Cardiac muscle cell (in vitro differentiated cells and primary cell): ENCODE measurements at places on chromosomes 13 and 19. TPM values are rescaled to one million over a fixed set of nuclear protein-coding genes. Genes with fewer than 3 reads are reported as not detected.
A peak's percentile ranks its signal among the peaks of the same experiment; 100 is the strongest.

GRCh38 chr19:13102666-13103580 is at the start of gene LYL1:
TSS of gene LYL1 (minus strand) at chr19:13102858. CDS start at chr19:13101171, 1,687 bp downstream.
- peak; percentile 84 for DNase-seq

- peak; percentile 90 for DNase-seq
Measured at GRCh38 chr19:37997911-37998344, 90.9 kb downstream of the SIPA1L3 start.

The ANGPTL8 gene
- 1.5 TPM in 1 of 2 replicates, not detected in the other for total RNA-seq

GRCh38 chr19:5298471-5298901 is 42.1 kb downstream of the PTPRS start:
- DNase-seq = no peak

- DNase-seq = peak; percentile 22
Measured at GRCh38 chr19:7870571-7871436, 3.4 kb downstream of the PRR36 start.

The IL12RB1 gene
- not detected in 2 replicates for total RNA-seq

The DAND5 gene
- 0.67 TPM in 1 of 2 replicates, not detected in the other for total RNA-seq

DNA sequence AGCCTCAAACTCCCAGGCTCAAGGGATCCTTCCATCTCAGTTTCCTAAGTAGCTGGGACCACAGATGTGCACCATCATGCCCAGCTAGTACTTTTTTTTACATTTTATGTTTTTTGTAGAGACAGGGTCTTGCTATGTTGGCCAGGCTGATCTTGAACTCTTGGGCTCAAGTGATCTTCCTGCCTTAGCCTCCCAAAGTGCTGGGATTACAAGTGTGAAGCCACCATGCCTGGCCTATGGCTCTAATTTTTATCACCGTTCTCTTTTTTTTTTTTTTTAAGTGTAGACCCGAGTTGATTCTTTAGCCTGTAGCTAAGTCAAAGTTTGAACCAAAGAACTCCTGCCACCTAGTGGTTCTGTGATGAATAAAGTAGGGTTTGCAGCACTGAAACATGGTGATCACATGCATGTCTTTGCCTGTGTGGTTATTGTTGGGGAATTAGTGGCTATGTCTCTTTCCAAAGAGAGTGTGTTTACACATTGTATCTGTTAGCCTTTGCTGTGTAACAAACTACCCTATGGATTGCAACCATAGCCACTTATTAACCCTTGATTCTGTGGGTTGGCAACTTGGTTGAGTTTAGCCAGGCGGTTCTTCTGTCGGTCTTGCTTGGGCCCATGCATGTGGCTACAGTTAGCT is 11.6 kb downstream of the NFILZ start:
- peak; percentile 33 for DNase-seq

- no peak for DNase-seq
Measured at GRCh38 chr19:5006201-5006600, 37.3 kb downstream of the KDM4B start.

DNA sequence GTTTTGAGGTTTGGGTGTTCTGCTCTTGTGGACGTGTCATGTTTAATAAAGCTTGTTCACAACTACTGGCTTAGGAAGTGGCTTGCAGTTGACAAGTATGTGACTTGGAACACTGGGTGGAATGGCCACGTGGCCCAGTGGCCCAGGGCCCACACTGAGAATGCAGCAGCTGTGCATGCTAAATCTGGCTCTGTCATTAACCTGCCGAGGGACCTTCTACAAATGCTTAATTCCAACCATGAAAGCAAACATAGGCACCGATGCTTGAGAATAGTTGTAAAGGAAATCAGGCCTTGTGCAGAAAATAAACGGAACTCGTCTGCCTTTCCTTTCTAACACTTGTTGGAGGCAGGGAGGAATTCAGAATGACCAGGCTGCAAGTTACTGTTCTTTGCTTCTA is 11.6 kb upstream of the CLDN10 start:
- DNase-seq = peak; percentile 26

DNA sequence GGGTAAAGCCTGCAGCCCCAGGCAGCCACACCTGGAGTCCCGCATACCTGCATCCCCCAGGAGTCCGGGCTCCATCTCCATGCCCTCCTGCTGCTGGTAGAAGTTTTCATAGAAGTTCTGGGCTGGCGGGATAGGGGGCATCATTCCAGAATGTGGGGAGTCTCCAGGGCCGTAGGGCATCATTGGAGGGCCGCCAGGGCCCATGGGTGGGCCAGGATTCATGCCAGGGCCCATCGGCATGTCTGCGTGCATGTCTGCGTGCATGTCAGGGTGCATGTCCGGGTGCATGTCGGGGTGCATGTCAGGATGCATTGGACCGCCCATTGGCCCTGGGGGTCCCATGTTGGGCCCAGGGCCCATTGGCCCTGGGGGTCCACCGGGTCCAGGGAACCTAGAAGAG is 23.3 kb upstream of the TMEM160 start:
- no peak for DNase-seq

DNA sequence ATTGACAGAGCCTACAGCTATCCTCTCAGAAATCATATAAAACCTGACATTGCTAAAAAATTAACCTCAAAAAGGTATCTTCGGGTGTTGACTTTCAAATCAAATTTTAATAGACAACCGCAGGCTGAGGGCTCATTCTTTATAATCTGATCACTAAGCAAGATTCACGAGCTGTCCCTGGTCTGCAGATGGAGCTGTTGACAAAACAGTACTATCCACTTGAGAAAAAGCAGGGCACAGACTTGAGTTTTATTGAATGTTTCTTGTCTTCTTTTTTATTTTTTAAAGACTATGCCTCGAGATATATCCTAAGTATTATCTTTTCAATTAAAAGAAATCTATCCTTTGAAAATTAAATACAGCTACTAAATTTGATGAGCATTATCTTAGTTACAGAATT is 540.5 kb downstream of the PCDH9 start:
- DNase-seq = no peak

DNA sequence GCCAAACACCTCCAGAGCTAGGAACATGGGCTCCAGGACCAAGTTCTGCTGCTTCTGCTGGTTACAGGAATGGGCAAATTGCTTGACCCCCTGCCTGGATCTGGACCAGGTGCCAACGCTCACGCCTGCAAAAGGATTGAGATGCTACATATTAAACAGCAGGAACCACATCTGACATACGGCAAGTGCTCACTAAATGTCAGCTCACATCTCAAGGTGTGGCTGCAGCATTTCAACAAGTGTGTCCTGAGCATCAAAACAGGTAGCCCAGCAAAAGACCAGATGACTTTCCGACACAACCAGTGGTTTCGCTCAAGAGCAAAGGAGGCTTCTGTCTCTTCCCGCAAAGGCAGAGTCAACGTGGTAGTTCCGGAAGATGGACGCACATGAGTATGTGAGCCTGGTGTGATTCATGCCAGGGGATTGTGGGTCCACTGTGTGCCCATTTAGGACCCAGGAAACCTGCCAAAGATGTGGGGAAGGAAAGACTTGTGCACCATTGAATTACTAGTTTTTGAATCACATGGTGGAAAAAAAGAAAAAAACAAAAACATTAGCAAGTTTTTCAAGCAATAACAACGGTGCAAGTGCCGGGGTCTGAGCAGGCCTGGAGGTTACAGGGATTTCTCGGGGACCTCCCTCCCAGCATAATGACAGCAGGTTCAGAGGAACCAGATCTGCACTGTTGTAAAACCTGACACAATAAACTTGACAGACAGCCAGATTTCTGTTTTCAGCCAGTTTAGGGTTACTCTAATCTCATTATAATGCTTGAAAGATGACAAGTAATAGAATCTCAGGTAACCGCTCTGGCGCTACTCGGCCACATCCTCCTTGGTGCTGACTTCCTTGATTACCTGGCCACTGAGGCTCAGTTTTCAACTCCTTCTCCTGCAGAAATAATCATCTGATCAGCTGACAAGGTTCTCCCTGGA is 77.9 kb downstream of the SOX1 start:
- DNase-seq = no peak

DNA sequence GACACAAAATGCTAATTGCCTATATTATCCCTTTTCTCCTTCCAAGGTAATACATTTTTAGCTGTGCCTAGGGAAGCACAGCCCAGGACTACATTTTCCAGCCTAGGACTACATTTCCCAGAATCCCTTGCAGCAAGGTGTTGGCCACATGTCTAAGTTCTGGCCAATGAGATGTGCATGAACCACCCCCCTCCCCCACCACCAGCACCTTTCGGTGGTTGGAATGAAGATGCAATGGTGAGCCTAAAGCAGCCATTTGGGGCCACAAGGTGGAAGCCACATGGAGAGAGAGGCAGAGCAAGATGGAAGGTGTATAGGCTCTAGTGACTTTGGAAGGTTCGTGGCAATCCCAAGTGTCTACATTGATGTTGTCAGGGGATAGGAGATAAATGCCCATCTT is 16.2 kb downstream of the UNC13A start:
- DNase-seq = peak; percentile 44

The FREM2 gene
- total RNA-seq = 37.8 and 51.4 TPM in 2 replicates

DNA sequence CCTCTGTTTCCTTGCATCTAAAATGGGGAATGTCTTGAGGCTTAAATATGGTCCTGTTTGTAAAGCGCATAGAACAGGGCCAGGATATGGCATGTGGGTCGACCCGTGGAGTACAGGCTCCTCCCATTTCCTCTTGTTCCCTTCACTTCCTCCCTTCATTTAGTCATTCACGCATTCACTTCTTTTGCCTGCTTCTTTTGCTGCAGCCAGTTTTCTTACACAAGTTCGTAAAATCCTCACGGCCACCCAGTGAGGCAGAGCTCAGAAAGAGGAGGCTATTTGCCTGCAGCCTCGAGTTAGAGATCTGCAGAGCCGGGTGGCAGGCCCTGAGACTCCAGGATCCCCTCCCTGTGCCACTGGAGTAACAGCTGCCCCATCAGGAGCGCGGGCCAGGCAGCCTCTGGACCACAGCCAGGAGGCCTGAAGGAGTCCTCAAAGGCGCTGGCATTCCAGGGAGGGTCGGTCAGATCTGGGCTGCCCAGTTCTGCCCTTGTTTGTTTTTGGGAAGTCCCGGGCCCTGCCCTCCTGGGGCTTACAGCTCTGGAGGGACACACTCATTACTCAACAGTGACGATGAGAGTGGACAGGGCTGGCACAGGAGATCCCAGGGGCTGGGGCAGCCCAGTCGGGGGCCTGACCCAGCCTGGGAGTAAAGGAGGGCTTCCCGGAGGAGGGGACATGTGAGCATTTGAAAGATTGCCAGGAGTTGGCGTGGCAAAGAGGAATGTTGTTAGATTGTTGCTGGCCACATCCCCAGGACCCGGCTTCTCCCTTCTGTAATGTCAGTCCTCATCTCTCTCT is 4.6 kb downstream of the PPP5C start:
- DNase-seq = peak; percentile 77

The ZFR2 gene
- 18.8 and 24.2 TPM in 2 replicates for total RNA-seq

The JOSD2 gene
- total RNA-seq = 21.4 and 25.4 TPM in 2 replicates

DNA sequence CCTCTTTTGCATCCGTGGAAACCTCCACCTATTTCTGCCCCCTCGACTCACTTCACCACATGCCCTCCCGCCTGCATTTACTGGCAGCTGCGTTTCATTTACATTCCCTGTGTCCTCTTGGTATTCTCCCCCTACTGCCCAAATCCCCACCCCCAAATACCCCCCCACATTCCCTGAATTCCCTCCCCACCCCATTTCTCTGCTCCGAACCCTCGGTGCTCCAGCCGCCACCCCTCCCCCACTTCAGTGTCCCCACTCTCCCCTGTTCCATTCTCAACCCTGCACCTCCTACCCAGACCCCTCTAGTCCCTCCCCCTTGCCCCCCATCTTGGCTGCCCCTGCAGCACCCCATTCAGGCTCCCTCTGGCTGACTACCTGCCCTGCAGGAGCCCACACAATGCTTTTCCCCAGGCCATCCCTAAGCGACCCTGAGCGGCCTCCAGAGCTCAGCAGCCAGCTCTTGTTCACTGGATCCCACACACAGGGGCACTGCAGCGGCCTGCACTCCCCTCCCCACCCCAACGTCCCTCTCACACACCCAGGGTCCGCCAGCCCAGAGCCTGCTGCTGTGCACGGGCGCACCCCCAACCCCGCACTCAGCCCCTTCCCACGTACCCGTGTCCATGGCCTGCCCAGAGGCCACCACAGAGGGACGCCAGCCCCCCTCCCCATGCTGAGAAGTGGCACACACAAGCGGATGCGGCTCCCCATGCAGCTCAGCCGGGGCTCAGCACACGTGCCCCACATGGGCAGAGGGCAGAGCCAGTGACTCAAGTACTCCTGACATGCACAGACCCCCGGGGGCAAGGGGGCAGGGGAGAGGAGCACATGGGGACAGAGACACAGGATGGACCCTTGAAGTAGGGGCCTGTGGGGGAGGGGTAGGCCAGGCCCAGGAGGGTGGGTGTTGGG is 26.3 kb downstream of the SHANK1 start:
- DNase-seq = no peak

The TTYH1 gene
- 2.6 TPM in 1 of 2 replicates, not detected in the other for total RNA-seq

DNA sequence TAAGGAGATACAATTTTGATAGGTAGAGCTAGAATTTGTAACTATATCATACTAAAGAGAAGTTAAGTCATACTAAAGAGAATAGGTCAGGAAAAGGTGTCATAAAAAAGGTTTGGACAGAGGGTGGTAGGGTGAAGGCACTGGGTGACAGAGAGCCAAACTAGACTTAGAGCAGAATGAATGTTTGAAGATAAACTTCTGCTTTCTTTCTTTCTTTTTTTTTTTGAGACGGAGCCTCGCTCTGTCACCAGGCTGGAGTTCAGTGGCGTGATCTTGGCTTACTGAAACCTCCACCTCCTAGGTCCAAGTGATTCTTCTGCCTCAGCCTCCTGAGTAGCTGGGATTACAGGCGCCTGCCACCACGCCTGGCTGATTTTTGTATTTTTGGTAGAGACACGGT is 44.1 kb downstream of the TM9SF2 start:
- DNase-seq = no peak

GRCh38 chr19:5585461-5586299 is 17.9 kb upstream of the TINCR start:
- DNase-seq = no peak

- no peak for DNase-seq
Measured at GRCh38 chr13:45055902-45056648, 64.2 kb upstream of the GTF2F2 start.

The CRLF1 gene
- 0.14 and 0.69 TPM in 2 replicates for total RNA-seq

- DNase-seq = peak; percentile 6
Measured at GRCh38 chr13:44093607-44094564, 214.2 kb downstream of the LACC1 start.

GRCh38 chr13:39821977-39822376 is 166.5 kb downstream of the COG6 start:
- DNase-seq = no peak

DNA sequence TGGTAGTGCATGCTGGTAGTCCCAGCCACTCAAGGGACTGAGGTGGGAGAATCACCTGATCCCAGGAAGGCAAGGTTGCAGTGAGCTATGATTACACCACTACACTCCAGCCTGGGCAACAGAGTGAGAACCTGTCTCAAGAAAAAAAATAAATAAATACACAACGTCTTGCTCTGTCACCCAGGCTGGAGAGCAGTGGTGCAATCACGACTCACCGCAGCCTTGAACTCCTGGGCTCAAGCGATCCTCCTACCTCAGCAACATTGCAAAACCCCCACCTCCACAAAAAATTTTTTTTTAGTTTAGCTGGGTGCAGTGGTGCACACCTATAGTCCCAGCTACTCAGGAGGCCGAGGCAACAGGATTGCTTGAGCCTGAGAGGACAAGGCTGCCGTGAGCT is 8.8 kb downstream of the TPM4 start:
- peak; percentile 40 for DNase-seq

DNA sequence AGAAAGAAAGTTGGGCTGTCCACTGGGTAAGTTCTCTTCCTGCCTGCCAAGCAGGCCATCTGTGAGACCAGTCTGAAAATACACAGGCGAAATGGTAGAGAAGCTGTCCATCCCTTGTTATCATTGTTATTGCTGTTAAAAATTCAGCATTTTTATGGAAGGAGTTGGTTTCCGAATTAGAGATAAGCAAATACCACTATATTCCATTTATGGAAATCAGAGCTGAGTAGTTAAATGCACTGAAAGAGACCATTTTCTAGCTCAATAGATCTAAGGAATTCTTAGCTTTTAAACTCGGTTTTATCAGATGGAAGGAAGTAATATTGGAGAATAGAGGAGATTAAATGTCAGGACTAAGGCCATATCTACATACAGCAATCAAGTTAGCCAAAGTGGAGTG is 40.7 kb downstream of the MZT1 start:
- DNase-seq = peak; percentile 39

The OR10H1 gene
- total RNA-seq = not detected in 2 replicates
